Suprapubic skin (tissue), 4 donors: ENCODE measurements at places on chromosomes 16 and 17.

DNA sequence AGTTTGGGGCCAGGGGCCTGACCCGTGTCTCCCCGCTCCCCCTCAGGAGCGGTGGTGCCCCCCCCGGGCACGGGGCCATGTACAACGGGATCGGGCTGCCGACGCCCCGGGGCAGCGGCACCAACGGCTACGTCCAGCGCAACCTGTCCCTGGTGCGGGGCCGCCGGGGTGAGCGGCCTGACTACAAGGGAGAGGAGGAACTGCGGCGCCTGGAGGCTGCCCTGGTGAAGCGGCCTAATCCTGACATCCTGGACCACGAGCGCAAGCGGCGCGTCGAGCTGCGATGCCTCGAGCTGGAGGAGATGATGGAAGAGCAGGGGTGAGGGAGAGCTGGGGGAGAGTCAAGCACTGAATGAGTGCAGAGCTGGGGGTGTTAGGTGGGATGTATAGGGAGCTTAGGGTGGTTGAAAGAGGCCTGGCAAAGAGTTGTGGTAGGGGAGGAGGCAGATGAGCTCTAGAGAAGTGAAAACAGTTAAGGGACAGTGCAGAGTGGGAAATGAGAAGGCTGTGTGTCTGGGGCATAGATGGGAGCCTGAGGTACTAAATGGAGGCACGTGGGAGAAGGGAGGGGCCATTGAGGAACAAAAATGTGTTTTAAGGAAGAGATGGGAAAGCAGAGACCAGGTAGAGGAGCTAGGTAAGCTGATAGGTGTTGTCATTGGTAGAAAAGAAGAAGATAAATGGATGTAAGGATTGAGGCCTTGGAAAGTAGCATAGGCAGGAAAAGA is 4.0 kb downstream of the SRRM2 start:
- DNase-seq = no peak

GRCh38 chr17:79742951-79743476 is 12.3 kb downstream of the ENPP7 start:
- no peak for DNase-seq

GRCh38 chr17:81931189-81931556 is 3.6 kb upstream of the MAFG start:
- DNase-seq = no peak

GRCh38 chr16:1261131-1261892 is 5.4 kb downstream of the TPSD1 start:
- DNase-seq = no peak

DNA sequence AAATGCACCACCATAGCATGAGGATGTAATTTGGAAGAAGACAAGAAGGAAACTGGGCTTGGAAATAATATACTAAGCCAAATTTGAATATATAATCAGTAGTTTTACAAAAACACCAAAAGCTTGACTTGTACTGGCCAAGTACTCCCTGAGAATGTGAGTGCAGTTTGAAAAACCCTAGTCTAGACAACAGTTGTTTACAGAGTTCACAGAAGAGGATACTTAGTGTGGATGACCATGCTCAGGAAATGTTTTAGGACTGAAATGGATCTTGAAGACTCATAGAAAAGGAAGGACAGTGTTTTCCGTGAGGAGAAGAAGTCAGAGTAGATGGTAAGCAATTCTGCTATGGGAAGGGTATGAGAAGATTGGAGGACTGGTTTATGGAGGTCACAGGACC is 1.9 kb upstream of the CDYL2 start:
- no peak for DNase-seq

DNA sequence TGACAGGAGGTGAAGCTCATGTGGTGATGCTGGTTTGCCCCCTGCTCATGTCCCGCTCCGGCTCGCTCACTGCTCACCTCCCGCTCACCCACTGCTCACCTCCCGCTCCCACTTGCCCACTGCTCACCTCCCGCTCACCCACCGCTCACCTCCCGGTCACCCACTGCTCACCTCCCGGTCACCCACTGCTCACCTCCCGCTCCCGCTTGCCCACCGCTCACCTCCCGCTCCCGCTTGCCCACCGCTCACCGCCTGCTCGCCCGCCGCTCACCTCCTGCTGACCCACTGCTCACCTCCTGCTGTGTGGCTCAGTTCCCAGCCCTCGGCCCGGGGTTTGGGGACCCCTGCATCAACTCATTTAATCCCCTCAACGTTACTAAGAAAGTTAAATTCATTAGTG is 39.1 kb upstream of the SHISA9 start:
- no peak for DNase-seq

- DNase-seq = no peak
These were observed 4.6 kb downstream of the IL21R start for GRCh38 chr16:27406511-27407128.

- no peak for DNase-seq
These were observed 27.9 kb downstream of the STXBP4 start for GRCh38 chr17:54996441-54996840.

GRCh38 chr16:27319257-27319965 is 5.6 kb downstream of the IL4R start:
- DNase-seq = peak; percentile 41

DNA sequence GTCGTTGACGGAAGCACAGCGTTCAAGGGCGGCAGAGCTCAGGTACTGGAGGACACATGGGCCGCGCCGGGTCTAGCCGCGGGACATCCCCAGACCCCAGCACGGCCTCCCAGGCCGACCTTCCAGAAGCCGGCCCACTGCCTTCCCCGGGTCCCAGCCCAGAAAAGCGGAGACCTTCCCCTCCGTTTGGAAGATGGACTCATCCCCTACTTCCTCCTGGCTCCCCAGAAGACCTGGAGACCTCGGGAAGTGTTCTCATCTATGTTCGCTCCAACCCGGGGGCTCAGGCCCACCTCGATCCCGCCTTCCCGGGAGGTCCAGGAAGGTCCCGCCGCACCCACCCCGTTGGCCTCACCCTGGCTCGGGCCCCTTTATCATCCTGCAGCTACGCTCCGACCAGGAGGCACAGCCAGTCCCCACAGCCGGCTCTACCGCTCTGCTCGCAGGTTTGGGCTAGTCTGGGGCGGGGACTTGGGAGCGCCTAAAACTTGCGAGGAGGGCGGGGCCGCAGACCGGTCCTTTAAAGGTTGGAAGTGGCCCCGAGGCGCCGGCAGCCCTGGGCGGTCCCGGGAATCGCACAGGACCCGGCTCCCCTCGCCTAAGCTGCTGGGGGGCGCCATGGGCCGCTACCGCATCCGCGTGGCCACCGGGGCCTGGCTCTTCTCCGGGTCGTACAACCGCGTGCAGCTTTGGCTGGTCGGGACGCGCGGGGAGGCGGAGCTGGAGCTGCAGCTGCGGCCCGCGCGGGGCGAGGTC is at the start of gene ALOX12:
ALOX12 (plus strand) TSS at position 550 of the 756 bp plus-strand sequence; CDS start at position 619, 69 bp downstream.
- peak; percentile 79 for DNase-seq

GRCh38 chr17:50139950-50140885 is 10.3 kb upstream of the SAMD14 start:
- DNase-seq = no peak

GRCh38 chr17:77887464-77888241 is 70.8 kb upstream of the TNRC6C start:
- peak; percentile 93 for DNase-seq

DNA sequence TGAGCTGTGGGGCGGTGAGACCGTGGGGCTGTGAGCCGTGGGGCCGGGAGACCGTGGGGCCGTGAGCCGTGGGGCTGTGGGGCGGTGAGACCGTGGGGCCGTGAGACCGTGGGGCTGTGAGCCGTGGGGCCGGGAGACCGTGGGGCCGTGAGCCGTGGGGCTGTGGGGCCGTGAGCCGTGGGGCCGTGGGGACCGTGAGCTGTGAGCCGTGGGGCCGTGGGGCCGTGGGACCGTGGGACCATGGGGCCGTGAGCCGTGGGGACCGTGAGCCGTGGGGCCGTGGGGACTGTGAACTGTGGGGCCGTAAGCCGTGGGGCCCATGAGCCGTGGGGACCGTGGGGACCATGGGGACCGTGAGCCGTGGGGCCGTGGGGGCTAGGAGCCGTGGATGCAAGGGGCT is 24.6 kb upstream of the PVALEF start:
- DNase-seq = no peak

DNA sequence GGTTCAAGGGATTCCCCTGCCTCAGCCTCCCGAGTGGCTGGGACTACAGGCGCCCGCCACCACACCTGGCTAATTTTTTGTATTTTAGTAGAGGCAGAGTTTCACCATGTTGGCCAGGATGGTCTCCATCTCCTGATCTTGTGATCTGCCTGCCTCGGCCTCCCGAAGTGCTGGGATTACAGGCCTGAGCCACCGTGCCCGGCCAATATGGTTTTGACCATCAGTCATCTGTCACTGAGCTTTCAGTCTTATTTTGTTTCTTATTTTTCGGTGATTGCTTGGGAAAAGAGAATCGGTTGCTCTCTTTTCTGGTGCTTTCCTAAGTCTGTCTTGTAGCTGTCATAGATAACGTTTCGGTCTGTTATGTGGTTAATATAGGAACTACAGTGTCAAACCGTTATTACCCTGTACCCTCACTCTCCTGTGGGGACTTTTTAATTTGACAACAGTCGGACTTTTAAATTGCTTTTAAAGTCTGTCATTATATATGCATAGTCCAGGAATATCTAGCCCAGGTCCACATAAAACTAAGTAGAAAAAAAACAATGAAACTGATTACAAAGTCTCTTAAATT is 453.4 kb downstream of the KCNJ18 start:
- DNase-seq = no peak

DNA sequence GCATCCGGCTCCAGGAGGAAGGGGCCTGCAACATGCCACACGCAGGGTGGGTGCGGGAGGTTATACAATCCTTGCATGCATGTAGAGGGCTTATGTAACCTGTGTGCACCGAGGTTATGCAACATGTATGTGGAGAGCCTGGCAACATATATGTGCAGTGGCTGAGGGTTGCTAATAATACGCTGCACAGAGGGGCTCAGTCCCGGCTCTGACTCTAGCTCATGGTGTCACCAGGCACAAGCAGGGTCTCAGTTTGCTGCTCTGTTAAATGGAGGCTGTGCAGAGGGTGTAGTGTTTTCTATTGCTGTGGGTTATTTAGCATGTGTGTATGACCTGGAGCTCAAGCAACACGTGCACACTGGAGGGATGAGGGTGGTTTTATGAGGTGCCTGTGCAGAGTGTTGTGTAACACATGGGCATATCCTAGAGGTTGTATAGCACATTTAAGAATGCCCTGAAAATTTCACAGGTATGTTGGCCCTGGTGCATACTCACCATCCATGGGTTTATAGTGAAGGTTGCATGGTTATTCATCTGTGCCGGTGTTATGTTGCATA is 13.3 kb downstream of the THRA start:
- no peak for DNase-seq
